ENCODE measurements at places on chromosomes 6 and 20.

- DNase-seq = no peak
These were observed 34.6 kb downstream of the TAF8 start for GRCh38 chr6:42084889-42085288.

DNA sequence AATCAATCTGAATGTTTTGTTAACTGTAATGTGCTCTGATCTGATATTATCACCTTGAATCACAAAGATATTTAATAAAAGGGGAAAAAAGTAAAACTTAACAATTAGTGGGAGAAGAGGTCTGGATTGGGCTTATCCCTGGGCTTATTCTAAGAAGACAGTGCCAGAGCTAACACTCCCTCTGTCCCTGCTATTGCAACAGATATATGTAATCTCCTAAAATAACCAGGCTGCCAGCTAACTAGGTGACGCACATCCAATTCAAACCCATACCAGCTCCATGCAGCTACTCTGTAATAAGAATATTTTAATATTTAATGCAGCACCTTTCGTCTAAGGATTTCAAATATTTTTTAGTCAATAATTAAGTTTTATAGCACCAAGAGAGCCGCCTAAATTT, 330.1 kb upstream of the MARCKS start:
- no peak for DNase-seq

DNA sequence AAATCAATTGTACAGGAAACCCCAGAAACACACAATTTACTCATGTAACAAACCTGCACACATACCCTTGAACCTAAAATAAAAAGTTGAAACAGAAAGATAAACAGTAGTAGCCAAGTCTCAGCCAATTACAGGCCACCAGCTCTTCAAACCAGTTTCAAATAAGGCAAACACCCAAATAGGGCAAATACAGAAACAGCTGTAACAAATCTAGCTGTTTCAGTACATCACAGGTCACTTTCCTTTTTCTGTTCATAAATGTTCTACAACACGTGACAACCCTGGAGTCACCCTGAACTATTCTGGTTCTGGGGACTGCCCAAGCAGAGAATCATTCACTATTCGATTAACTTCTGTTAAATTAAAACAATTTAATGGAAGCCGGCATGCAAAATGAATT, 329.0 kb downstream of the GJA1 start:
- DNase-seq = no peak

DNA sequence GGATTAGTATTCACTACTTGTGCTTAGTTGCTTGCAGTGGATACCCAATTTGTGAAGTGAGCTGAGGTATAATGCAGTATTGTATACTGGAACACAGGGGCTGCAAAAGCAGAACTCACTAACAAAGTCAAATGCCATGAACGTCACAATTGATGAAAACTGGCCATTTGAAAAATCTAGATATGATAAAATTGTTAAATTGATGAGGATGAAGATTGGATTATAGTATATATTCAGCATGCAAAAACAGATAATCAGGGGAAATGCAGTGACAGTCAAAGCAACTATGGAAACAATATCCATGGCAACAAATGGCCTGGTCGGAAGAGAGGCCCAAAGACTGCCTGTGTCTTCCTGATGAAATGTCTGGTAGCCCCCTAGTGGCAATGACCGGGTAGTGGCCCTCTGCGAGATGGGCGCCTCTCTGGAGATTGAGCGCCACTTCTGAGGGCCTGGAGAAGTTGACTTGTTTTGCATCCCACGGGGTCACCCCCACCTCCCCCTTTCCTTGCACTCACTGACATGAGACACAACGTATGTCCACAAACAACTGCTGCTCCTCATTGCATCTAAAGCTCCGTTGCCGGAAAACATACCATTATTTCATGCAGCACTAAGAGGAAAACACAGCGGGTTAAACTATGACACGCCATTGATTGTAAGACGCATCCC, 43.6 kb downstream of the C6orf15 start:
- DNase-seq = peak; percentile 88

DNA sequence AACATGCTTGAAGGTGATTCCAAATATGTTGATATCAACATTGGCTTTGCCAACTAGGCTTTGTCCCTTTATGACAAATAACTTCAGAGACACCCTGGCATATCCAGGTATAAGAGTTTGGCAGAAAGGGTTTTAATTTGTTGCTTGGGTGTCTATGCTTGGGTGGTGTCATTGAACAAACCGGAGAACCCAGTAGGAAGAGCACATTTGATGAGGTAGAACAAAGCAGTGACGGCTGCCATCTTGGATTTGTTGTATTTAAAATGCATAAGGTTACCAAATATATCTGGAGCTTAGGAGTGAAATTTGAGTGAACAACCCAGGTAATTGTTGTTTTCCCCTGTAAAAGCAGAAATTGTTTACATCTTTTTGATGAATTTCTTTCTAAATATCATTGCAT, 503.7 kb upstream of the JARID2 start:
- DNase-seq = no peak

- DNase-seq = no peak
These were observed 148.4 kb upstream of the BMP5 start for GRCh38 chr6:56023829-56024228.
